ENCODE measurements at places on chromosomes 3 and 15. TPM values are rescaled to one million over a fixed set of nuclear protein-coding genes. Genes with fewer than 3 reads are reported as not detected.

DNA sequence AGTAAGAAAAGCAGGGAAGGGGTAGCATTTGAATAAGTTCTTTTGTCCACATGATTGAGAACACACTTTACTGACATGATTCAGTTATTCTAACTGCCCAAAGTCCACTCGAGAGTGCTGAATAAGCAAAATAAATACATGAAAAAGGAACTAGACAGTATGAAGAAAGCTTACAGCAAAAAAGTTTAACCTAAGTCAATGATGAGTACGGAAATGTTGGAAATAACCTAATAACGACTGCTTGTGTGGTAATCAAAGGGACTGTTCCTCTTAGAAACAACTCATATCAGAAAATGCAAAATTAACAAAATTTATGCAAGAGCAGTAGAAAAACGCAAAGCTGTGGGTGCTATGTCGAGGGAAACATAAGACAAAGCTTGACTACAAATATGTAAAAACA, 36.6 kb downstream of the DMXL2 start:
- DNase-seq: no peak

Gene CCDC80
- total RNA-seq: 153 TPM

DNA sequence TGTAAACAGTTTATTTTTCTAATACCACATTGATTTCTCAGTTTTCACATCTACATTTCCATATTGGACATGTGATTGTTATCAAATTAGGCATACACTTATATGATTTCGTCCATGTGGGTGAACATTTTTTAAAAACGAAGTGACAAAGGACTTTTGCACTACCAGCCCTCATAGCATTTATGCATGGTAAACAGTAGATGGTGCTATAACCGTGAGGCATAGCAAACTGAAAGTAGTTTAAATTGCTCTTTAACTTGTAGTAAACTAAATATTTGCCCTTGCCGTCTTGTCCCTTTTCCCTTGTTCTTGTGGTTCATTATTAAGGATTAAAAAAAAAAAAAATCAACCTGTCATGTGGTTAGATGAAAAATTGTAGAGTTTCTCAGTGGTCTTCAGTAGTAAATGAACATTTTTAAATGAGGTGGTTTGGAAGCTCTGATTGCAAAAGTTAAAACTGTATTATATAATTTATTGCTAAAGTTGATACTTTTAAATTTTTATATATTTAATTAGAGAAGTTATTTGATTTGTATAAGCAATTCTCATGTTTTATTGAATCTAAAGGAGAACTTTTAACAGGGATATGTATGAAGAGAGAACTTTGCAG, 24.0 kb downstream of the STX19 start:
- no peak for DNase-seq

GRCh38 chr15:39704689-39705088, 78.0 kb downstream of the FSIP1 start:
- DNase-seq: no peak

Gene TF
- total RNA-seq: under 0.01 TPM

DNA sequence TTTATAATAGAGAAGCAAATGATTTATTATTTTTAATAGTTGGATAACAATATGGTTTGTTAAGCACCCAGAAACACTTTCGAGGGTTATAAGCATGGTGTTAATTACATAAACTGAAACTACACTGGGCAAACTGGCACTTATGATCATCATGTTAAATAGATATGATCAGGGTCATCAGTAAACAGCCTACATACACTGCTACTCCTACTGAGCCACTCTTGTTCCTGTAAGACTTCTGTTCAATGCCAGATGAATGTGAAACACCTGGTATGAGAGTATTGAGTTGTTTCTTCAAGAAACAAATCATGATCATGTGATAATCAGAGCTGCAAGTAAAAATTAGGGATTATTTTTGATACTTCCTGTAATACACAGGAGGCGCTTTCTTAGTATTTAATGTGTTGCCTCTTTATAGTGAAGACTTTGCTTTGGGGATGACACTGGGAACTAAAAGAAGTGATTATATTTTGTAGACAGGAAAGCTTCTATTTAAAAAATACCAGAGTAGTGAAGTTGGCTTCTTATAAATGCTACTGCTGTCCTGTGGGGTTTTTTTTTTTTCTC, 32.3 kb upstream of the UTS2B start:
- no peak for DNase-seq

Measured in ovary (tissue), 10 donors.